ENCODE measurements at places on chromosomes 7 and 10.

- DNase-seq, result no peak
These were observed 21.5 kb upstream of the IKZF1 start for GRCh38 chr7:50282813-50283605.

GRCh38 chr7:17333221-17333620, 34.8 kb downstream of the AHR start:
- no peak for DNase-seq

GRCh38 chr7:116417593-116418345, 81.8 kb upstream of the CAV2 start:
- no peak for DNase-seq

GRCh38 chr7:137258552-137258951, 85.0 kb downstream of the PTN start:
- no peak for DNase-seq

DNA sequence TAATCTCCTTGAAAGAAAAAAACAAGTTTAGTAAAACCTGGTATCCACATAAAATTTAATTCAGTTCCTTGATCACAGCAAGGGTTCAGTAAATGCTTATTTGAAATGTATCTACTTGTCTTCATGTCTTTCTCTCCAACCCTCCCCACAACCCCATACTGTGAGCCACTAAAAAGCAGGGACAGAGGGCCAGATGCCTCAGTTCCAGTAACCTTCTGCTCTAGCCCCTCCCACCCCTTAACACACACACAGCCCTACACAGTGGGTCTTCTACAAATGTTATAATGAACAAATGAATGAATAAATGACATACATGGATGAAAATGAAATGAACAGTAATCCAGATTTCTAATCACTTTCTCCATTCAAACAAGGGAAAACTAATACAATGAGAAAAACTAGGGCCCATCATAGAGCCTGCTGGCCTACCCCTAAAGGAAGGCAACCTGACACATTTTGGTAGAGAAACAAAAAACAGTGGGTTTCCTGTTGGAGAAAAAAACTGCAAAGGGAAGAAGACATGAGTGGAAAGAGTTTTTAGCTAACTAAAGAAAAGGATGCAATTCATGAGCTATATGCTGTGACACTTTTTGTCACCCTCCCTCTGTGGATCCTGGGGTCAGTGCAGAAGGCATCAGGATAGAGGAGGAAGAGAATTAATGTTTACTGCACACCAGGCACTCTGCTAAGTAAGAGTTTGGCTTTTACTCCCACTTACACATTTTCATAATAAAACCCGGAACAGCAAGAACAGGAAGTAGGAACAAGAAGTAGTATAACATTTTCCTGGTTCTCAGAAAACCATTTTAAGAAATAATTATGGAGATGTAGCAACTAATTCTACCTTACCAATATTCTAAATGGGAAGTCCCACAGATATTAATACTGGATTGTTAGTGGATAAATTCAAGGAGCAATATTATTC, 38.1 kb downstream of the ELMO1 start:
- DNase-seq, result no peak

DNA sequence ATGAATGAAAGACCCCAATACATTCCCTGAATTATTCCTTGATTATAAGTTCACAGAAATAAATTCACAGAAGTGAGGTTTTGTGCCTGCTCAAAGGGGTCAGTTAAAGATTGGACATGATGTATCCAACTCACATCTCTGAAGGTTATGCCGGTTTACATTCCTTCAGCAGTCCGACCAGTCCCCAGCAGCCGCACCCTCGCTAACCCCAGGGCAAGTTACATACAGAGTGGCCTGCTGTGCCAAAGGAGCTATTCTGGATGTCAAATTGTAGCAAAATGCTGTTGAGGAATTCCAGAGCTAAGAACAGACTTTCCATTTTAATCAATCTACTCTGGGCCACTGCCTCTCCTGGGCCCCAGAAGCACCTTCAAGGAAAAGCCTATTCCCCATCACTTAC, 20.3 kb downstream of the PSAP start:
- no peak for DNase-seq

Measured in hematopoietic multipotent progenitor cell treated with erythropoietin and hydrocortisone succinate and interleukin-3 and kit ligand, for 6 days (in vitro differentiated cells).